ENCODE measurements at places on chromosomes 16 and 17. TPM values are rescaled to one million over a fixed set of nuclear protein-coding genes. Genes with fewer than 3 reads are reported as not detected.

FBXW10 gene
- total RNA-seq = not detected

APOBR gene
- 24.0 TPM for total RNA-seq

PYDC1 gene
- not detected for total RNA-seq

HOXB3 gene
- total RNA-seq = 10.7 TPM

EIF4A3 gene
- 143 TPM for total RNA-seq

C16orf92 gene
- not detected for total RNA-seq

RASD1 gene
- total RNA-seq = 0.80 TPM

SPATA32 gene
- total RNA-seq = 0.16 TPM

BEAN1 gene
- total RNA-seq = not detected

PPL gene
- not detected for total RNA-seq

TAC4 gene
- not detected for total RNA-seq

HOXB6 gene
- total RNA-seq = 0.30 TPM

CDK5R1 gene
- total RNA-seq = 4.4 TPM

SPNS3 gene
- 10.6 TPM for total RNA-seq

NPIPA5 gene
- 18.6 TPM for total RNA-seq

MYH1 gene
- total RNA-seq = not detected

CEP295NL gene
- not detected for total RNA-seq

TPSG1 gene
- not detected for total RNA-seq

FBXO39 gene
- total RNA-seq = 1.6 TPM

MT1E gene
- total RNA-seq = 169 TPM

POLR3K gene
- 48.5 TPM for total RNA-seq

MIEN1 gene
- total RNA-seq = 45.2 TPM

ABCC12 gene
- not detected for total RNA-seq

ABCC11 gene
- 0.05 TPM for total RNA-seq

MARVELD3 gene
- total RNA-seq = not detected

CBFA2T3 gene
- total RNA-seq = 0.73 TPM

CD300LB gene
- total RNA-seq = not detected

AURKB gene
- total RNA-seq = 153 TPM

SDR42E2 gene
- not detected for total RNA-seq

ASB16 gene
- 0.75 TPM for total RNA-seq

PHKB gene
- 43.8 TPM for total RNA-seq
